ENCODE measurements at places on chromosomes 5 and 9. TPM values are rescaled to one million over a fixed set of nuclear protein-coding genes. Genes with fewer than 3 reads are reported as not detected.

ECM2 gene
- total RNA-seq, result not detected

LMBRD2 gene
- total RNA-seq, result 3.4 TPM

C9orf43 gene
- total RNA-seq, result 0.41 TPM

GAS1 gene
- total RNA-seq, result 0.22 TPM

FOXD4L6 gene
- total RNA-seq, result not detected

EIF4E1B gene
- total RNA-seq, result not detected

MAPKAP1 gene
- 77.6 TPM for total RNA-seq

STPG3 gene
- total RNA-seq, result not detected

ADRA1B gene
- total RNA-seq, result 19.1 TPM

SCGB3A2 gene
- total RNA-seq, result not detected

CCNI2 gene
- total RNA-seq, result not detected

ASPN gene
- total RNA-seq, result not detected

PCDHA7 gene
- 0.13 TPM for total RNA-seq

BBLN gene
- total RNA-seq, result 57.4 TPM

ZDHHC11 gene
- 20.9 TPM for total RNA-seq

GABRA6 gene
- not detected for total RNA-seq

PCDHB16 gene
- total RNA-seq, result not detected
